Activated naive CD8-positive, alpha-beta T cell treated with anti-CD3 and anti-CD28 coated beads, Interleukin-2, amount 50 U/mL, for 16 hours (primary cell): ENCODE measurements at places on chromosomes 3 and 15.
A peak's percentile ranks its signal among the peaks of the same experiment; 100 is the strongest.

- no peak for DNase-seq
Measured at GRCh38 chr15:68447209-68447608, 15.2 kb upstream of the ITGA11 start.

DNA sequence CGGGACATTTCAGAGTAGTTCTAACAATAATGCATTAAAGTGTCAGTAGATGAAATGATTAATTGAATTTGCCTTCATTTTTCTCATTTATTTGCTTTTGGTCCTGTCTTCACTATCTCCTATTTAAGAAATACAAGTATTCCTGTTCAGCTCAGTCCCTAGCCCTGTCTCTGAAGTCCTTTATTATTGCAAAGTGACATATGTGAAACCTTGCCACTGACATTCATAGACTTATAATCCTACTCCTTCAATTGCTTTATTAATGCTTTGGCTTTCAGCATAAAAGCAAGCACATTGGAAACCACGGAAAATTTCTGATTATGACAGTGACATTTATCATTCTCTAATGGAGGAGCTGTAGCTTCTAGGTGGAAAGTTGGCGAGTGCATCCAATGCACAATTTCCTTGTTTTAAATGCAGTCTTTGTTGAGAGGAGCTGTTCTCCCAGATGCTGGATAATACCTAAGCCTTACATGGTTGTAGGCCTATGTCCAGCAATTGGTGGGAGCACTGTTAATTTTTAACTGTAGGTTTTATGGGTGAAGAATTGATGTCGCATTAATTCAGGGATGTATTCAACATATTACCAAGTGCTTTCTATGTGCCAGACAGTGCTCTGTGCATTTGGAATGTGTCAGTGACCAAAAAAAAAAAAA is 337.8 kb downstream of the FEZF2 start:
- no peak for DNase-seq

GRCh38 chr15:40940296-40940801 is 11.2 kb downstream of the DLL4 start:
- no peak for DNase-seq

- no peak for DNase-seq
Measured at GRCh38 chr3:183807209-183807728, 18.1 kb downstream of the MAP6D1 start.

GRCh38 chr3:177196456-177197040 is 734 bp downstream of the TBL1XR1 start:
- DNase-seq, result peak; percentile 19

DNA sequence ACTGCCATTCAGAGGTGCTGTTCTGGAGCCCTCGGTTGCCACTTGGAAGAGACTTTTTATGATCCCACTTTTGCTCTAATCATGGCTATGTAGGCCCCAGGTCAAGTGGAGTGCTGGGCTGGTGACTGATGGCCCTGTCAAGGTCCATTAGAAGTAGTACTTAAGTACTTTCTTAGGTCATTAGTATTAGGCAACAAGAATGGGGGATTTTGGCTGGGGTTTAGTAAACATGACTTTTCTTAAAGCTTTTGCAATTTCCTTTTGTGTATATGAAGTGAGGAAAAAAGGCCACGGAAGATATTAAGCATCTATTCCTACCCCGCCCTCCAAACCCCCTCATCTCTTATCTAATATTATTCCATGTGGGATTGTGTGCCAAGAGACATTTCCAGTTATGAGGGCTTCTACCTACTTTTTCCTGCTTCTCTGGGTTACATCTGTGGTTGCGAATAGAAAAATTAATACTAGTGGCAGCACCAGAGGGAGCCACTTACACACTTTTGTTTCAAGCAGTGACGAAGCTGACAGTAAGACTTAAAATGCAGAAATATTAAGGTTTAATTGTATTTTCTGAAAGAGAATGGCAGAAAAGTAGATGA is 13.9 kb downstream of the NLGN1 start:
- DNase-seq, result no peak

DNA sequence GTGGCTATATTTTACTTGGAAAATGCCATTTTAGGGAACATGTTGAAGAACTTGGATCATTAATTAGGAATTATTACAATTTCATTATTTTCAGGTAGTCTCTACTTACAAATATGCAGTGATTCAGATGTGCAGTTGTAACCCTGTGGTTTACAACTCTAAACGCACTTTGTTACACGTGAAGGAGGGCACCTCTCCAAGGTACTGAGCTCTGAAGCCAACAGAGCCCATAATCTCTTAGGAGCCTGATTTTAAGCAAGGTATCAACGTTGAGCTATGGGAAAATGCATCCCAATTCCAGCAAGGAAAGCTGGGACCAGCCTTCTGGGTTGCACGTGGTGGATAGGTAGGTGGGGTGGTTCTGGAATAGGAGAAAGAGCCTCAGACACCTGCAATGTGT is 81.5 kb upstream of the FAM3D start:
- no peak for DNase-seq

GRCh38 chr3:100603469-100603868 is 5.9 kb upstream of the ADGRG7 start:
- DNase-seq, result no peak

GRCh38 chr3:66481071-66482017 is 19.5 kb downstream of the LRIG1 start:
- no peak for DNase-seq

DNA sequence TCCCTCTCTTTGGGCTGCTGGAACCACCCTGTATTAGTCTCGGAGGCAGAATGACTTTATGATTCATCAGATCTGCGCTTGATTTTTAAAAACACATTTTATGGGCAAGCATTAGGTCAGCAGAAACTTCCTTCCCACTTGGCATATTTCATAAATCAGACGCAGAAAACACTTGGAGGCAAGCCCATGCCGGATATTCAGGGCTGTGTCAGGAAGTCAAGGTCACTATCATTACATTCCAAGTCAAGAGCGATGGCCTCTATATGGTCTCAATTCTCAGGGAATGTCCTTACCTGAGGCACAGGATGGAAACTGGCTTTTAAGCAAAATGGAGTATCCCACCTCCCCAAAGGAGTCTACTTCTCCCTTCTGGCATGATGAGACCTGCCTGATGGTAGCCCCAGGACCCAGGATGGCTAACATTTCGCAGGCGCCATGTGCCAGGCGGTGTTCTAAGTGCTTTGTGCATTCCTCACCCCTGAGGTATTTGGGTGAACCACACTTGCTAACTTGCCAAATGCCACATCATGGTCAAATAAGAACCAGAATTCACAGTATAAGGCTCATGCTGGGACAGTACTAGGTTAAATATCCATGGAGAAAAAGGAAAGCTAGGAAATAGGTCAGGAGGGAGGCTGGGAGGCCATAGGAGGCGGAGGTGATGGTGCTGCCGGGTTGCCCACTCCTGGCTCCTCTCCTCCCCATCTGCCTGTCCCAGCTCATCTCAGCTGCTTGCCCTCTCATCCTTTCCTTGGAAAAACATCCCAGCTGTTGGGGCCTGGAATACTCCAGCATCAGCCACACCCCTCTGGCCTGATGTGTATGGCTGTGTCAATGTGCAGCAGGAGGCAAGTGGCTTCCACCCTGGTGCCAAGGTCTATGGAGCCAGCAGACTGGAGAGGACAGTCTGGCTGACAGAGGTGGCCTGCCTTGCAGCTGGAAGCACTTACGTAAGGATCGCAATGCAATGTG is 18.8 kb downstream of the BCL2L10 start:
- no peak for DNase-seq

DNA sequence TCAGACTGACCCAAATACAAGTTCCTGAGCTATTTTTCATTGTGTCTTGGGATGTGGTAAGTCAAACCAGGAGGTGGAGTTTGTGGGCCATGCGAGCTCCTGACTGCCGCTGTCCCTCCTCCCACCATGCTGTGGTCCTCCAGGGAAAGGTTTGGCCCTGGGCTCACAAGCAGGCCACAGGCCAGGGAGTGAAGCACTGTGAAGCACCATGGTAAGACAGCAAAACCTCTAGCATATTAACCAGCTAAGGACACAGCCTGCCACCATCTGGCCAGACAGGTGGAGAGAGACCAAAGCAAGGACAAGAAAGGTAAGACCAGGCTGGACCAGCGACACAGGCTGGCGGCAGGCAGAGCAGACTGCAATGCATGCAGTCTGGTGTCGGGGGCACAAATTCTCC is 15.3 kb downstream of the RAB43 start:
- no peak for DNase-seq

DNA sequence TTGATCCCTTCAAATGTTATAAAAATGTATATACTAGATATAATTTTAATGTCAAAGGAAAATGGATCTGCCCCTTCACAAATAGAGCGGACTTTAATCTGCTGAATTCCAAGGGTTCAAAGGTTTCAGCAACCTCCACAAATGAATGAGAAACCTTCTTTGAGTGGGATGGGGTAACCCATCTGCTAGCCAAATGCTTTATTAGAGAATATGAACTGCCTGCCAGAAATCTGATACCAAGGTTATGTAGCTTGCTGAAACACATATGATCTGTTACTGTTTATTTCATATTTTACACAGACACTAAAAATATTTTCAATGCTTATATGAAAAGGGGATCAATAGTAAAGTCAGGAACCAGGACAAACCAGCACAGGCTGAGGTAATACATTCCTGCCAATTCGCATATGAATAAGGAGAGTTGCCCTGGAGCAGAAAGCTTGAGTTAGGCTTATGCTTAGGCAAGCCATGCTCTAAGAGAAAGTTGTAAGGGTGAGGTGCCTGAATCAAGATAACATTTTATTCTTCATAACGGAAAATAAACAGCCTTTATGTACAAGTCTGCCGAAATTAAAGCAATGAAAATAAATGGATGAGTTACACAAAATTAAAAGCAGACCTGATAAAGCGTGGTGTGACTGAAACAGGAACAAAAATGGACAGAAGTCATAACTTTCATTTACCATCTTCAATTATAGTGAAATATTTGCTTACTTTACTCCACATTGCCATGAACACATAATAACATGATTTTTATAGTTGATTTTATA is 26.5 kb downstream of the PLOD2 start:
- no peak for DNase-seq

GRCh38 chr3:78878011-78878410 is 889.8 kb downstream of the ROBO1 start:
- DNase-seq, result no peak

GRCh38 chr15:91021516-91022074 is 799 bp downstream of the VPS33B start:
- no peak for DNase-seq

DNA sequence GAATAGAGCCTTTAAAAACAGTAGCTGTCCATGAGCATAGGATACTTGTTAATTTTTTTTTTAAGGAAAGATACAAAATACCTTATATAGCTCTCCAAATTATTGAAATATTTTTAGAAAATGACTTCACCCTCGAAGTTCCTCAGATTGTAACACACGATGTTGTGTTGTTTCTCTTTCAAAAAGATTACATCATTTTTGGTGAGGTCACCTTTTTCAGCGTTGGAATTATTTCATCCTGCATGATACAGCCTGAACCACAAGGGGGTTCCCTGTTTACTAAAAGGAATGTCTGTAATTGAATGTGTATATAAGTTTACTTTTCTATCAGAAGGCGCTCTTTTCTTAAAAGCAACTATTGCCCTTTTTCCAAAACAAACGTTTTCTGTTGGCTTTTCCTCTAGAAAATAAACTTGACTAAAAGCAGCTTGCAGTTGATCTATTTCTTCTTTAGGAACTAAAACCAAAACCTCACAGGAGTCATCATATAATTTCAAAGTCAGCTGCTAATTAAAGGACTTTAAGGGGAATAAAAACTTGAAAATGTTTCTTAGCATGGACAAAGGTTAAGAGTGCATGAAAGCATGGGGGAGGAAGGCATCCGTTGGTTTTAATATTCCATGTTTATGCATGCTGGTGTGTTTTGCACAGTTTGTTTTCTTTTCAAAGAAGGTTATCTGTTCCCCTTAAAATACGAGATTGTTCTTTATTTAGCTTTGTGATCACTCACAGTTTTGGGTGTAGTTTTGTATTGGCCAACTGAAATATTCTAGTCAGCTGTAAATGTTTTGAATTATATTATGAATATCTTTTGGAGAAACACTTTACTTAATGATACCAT is 29.4 kb downstream of the LYSMD4 start:
- no peak for DNase-seq

DNA sequence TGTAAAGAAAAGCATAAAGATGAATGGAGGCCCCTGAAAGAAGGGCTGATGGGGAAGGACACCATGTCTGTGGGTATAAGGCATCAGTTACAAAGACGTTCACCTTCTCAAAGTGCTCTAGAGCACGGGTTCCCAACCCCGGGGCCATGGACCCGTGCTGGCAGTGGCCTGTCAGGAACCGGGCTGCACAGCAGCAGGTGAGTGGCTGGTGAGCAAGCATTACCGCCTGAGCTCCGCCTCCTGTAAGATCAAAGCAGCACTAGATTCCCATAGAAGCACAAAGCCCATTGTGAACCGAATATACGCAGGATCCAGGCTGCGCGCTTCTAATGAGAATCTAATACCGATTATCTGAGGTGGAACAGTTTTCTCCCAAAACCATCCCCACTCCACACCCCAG is 25.7 kb downstream of the MYO1E start:
- DNase-seq, result no peak

- DNase-seq, result no peak
Measured at GRCh38 chr3:134956395-134956794, 161.3 kb downstream of the EPHB1 start.

- DNase-seq, result no peak
Measured at GRCh38 chr3:109269577-109270275, 46.6 kb downstream of the DPPA2 start.

- no peak for DNase-seq
Measured at GRCh38 chr15:83813682-83814081, 159.8 kb downstream of the ADAMTSL3 start.

DNA sequence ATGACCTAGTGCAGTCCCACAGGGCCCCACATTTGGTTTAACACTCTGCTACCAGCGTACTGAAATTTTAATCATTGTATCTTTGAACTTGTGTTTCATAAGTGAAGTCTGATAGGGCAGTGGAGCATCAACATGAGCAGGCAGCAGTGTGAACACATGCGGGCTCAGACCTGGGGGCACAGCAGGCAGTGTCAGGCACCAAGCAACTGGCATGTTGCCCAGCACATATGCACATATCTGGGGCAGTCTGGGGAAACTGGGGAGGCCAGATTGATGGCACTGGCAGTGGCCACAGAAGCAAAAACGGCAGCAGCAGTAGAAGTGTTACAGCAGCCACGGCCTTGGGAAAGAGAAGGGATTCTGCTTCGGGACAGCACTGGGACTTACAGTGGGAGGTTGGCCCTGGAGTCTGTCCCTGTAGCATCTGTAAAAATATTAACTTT is 353.9 kb upstream of the KCNMB2 start:
- DNase-seq, result no peak

GRCh38 chr15:74786551-74787165 is 4.8 kb downstream of the CSK start:
- no peak for DNase-seq

DNA sequence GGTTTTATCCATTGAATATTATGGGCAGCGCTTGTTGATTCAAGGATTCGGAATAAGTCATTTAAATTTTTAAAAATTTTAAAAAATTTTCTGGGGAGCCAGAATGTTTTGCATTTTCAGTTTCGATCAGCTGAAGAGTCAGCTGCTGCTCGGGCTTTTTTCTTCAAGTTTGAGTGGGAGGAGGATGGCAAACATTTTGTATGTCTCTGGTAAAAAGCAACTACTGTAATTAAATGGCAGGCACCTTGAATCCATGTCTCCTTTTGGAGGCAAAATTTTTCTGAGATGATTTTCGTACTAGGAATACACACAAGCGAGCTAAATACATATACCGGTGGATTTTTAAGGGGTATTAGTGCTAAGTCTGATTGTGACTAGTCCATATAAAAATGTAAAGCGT is 612 bp downstream of the C3orf38 start:
- no peak for DNase-seq
